ENCODE measurements at places on chromosomes 2 and 18. TPM values are rescaled to one million over a fixed set of nuclear protein-coding genes. Genes with fewer than 3 reads are reported as not detected.

DNA sequence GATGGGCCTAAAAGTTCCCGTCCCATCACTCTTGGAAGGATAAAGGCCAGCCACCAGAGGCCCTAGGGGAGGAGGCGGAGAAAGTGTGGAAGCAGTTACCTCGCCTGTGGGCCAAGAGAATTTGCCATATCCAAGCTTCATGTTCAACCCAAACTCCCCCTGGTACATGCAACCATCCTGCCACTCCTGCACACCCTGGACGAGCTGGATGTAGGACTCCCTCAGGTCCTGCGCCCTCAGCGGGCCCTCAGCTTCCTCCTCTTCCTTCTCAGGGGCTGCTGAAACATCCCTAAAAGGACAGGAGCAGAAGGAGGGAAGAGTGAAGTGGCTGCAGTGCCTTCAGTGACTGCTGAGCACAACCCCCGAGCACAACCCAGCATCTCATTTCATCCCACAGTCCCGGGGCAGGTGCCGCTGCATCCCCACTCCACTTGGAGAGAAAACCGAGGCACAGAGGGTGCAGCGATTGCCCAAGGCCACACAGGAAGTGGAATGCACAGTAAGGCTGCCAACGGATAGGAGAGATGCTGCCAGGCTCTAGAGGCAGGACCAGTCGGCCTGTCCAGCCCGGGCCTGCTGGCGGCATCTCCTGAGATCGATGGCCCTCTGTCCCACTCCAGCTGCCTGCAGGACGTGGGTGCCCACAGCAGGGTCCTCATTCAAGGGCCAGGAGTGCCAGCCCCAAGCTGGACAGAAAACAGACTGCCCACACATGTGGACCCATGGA, 2.9 kb downstream of the ANKMY1 start:
- peaks cover 1% of the 10 kb centered on the region for H3K36me3 ChIP-seq
- no peak overlapping the region for H3K27ac ChIP-seq
- H3K4me3 ChIP-seq: no peak overlapping the region
- H3K4me1 ChIP-seq: peaks cover 43% of the 10 kb centered on the region
- DNase-seq: no peak

- H3K4me3 ChIP-seq: no peak overlapping the region
- no peak for DNase-seq
- H3K36me3 ChIP-seq: no peaks in the 10 kb centered on the region
- H3K27ac ChIP-seq: no peak overlapping the region
- H3K4me1 ChIP-seq: no peaks in the 10 kb centered on the region
These were observed 6.7 kb upstream of the ACAA2 start for GRCh38 chr18:49819823-49820671.

DNA sequence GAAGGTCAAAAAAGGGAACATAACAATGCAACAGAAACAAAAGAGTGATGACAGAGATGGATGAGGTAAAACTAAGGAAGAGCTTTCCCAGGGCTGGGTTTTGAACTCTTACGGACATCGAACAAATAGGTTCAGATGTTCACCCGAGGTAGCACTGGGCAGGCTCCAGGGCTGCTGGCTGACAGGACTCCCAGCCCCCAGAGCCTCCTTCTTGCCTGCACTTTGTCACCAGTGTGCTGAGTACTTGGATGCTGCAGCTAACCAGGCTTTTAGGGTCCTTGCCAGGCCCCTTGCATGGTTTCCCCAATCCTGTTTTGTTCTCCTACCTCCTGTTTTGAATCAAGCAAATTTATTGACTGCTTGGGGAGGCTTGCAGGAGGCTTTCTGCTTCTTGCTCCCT, 322.9 kb downstream of the DYSF start:
- H3K27ac ChIP-seq: no peak overlapping the region
- no peaks in the 10 kb centered on the region for H3K4me1 ChIP-seq
- no peak for DNase-seq
- no peaks in the 10 kb centered on the region for H3K36me3 ChIP-seq

- no peak overlapping the region for H3K27ac ChIP-seq
- no peak overlapping the region for H3K4me3 ChIP-seq
- H3K36me3 ChIP-seq: no peaks in the 10 kb centered on the region
- H3K27me3 ChIP-seq: no peaks in the 10 kb centered on the region
These were observed 329.6 kb downstream of the MBD2 start for GRCh38 chr18:53894675-53895442.

CD207 gene
- not detected for total RNA-seq

- no peak for DNase-seq
- H3K4me1 ChIP-seq: no peaks in the 10 kb centered on the region
- no peak overlapping the region for H3K27ac ChIP-seq
- H3K4me3 ChIP-seq: no peak overlapping the region
- H3K27me3 ChIP-seq: no peaks in the 10 kb centered on the region
These were observed 1242.4 kb upstream of the ACVR2A start for GRCh38 chr2:146602383-146602782.

- H3K27ac ChIP-seq: no peak overlapping the region
- no peaks in the 10 kb centered on the region for H3K4me1 ChIP-seq
- H3K36me3 ChIP-seq: peaks cover 71% of the 10 kb centered on the region
- H3K27me3 ChIP-seq: no peaks in the 10 kb centered on the region
These were observed 28.8 kb downstream of the RIF1 start for GRCh38 chr2:151438506-151438905.

DNA sequence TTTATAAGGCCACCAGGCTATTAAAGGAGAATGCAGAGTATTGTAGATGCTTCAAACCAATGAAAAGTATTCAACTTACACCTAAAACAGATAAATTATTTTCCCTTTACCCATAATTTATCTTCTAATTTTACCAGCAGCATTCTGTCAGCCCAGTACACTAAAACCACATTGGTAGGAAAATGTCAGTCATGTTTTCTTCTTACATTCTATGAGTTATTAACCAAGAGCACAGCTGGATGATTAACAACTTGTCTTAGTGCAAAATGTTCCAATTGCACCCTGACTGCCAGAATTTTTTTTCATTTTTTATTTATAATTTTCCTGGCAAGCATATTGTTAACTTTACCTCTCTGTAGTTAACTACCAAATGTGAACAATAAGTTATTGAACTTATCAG, 79.0 kb upstream of the WDR75 start:
- no peak overlapping the region for H3K4me3 ChIP-seq
- H3K27me3 ChIP-seq: no peaks in the 10 kb centered on the region
- H3K4me1 ChIP-seq: no peaks in the 10 kb centered on the region
- H3K36me3 ChIP-seq: no peaks in the 10 kb centered on the region
- DNase-seq: no peak
- no peak overlapping the region for H3K27ac ChIP-seq

FKBP7 gene
- 1.7 TPM for total RNA-seq

- no peak overlapping the region for H3K27ac ChIP-seq
- no peaks in the 10 kb centered on the region for H3K4me1 ChIP-seq
- DNase-seq: no peak
- H3K4me3 ChIP-seq: no peak overlapping the region
These were observed 52.6 kb upstream of the AFF3 start for GRCh38 chr2:100194951-100195350.

GRCh38 chr2:175004730-175004979, 526 bp downstream of the CHN1 start:
- peaks cover 11% of the 10 kb centered on the region for H3K4me1 ChIP-seq
- no peaks in the 10 kb centered on the region for H3K36me3 ChIP-seq
- no peaks in the 10 kb centered on the region for H3K27me3 ChIP-seq

GRCh38 chr2:24287171-24287570, 73.2 kb downstream of the ITSN2 start:
- H3K4me3 ChIP-seq: no peak overlapping the region
- peaks cover 53% of the 10 kb centered on the region for H3K36me3 ChIP-seq
- H3K4me1 ChIP-seq: no peaks in the 10 kb centered on the region

DNA sequence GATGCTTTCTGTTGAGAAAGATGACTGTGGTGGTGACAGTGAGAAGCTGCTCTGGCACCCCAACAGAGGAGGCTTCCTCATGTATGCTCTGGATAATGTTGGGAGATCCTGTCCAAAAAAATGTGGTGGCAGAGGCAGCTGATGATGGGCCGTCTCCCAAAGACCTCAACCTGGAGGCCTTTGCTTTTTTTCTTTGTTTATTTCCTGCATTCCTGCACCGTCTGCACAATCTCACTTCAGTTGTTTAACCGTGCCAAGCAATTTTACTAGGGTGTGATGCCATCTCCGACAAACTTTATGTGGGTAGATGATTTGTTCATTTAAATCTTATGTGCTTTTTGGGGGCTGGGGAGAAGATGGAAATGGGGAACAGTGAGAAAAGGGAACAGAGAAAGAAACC, 62.2 kb upstream of the IGFBP5 start:
- no peak overlapping the region for H3K4me3 ChIP-seq
- H3K36me3 ChIP-seq: no peaks in the 10 kb centered on the region

- no peaks in the 10 kb centered on the region for H3K4me1 ChIP-seq
- no peaks in the 10 kb centered on the region for H3K36me3 ChIP-seq
These were observed 86.3 kb upstream of the NPAS2 start for GRCh38 chr2:100733391-100734187.

DNA sequence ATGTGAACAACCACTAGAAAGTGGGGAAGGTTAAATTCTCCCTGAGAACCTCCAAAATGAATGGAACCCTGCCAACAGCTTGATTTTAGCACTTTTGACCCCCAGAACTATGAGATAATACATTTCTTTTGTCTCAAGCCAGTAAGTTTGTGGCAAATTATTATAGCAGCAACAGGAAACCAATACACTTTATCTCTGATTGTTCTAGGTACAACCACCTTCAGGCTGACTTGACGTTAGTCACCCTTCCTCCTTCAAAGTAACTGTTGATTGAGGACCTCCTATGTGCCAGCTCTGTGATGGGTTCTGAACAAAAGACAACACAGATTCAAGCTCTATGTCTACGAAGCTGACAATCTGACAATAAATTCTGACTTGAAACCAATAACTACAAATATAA, 318.9 kb downstream of the NCKAP5 start:
- H3K4me1 ChIP-seq: peaks cover 10% of the 10 kb centered on the region
- H3K27me3 ChIP-seq: no peaks in the 10 kb centered on the region
- H3K4me3 ChIP-seq: no peak overlapping the region
- no peak overlapping the region for H3K27ac ChIP-seq
- DNase-seq: no peak
- H3K36me3 ChIP-seq: no peaks in the 10 kb centered on the region

GRCh38 chr2:74028741-74029140, 44.0 kb downstream of the TET3 start:
- H3K4me3 ChIP-seq: no peak overlapping the region
- no peak for DNase-seq
- H3K4me1 ChIP-seq: peaks cover 44% of the 10 kb centered on the region
- no peaks in the 10 kb centered on the region for H3K36me3 ChIP-seq
- no peak overlapping the region for H3K27ac ChIP-seq

STRN gene
- total RNA-seq: 42.8 TPM

DNA sequence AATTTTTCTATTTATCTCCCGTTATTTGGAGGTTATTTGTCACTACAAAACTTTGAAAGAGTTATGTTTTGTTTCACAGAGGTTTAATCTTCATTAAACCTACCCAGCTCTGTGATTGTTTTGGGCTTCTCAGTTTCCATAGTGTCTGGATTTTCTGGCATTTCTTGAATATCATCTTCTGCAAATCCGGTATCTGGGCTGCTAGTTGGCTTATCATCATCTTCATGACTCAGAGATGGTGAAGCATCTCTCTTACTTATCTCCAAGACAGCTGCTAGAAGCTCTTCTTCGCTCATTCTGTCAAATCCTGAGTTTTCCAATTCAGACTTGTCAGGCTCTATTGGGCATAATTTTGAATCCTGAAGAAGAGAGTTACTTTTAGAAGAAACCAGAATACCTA, 55.6 kb downstream of the VIL1 start:
- peaks cover 13% of the 10 kb centered on the region for H3K36me3 ChIP-seq
- no peak overlapping the region for H3K4me3 ChIP-seq
- no peak overlapping the region for H3K27ac ChIP-seq
- no peak for DNase-seq
- H3K27me3 ChIP-seq: no peaks in the 10 kb centered on the region

GRCh38 chr2:177393203-177393755, 706 bp downstream of the AGPS start:
- no peaks in the 10 kb centered on the region for H3K27me3 ChIP-seq
- H3K4me3 ChIP-seq: peak overlapping the region; percentile 81
- H3K27ac ChIP-seq: no peak overlapping the region
- DNase-seq: peak; percentile 16
- no peaks in the 10 kb centered on the region for H3K36me3 ChIP-seq

PROKR1 gene
- not detected for total RNA-seq

GRCh38 chr2:8394131-8394530, 287.7 kb upstream of the ID2 start:
- no peak overlapping the region for H3K4me3 ChIP-seq
- H3K36me3 ChIP-seq: no peaks in the 10 kb centered on the region
- no peak overlapping the region for H3K27ac ChIP-seq
- no peaks in the 10 kb centered on the region for H3K4me1 ChIP-seq

DNA sequence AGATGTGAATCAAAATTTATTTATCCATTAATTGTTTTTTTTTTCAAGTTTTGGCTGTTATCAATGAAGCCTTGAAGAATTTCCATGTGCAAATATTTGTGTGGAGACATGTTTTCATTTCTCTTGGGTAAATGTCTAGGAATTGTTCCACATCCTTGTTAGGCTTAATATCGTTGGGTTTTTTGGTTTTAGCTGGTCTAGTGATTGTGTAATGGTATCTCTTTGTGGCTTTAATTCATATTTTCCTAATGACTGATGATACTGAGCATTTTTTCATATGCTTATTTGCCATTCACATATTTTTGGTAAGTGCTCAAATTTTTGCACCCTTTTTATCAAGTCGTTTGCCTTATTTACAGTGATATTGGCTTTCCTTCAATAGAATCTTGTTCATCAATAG, 250.3 kb upstream of the EPHA4 start:
- H3K27ac ChIP-seq: no peak overlapping the region
- no peaks in the 10 kb centered on the region for H3K36me3 ChIP-seq
- H3K27me3 ChIP-seq: no peaks in the 10 kb centered on the region
- H3K4me3 ChIP-seq: no peak overlapping the region

DNA sequence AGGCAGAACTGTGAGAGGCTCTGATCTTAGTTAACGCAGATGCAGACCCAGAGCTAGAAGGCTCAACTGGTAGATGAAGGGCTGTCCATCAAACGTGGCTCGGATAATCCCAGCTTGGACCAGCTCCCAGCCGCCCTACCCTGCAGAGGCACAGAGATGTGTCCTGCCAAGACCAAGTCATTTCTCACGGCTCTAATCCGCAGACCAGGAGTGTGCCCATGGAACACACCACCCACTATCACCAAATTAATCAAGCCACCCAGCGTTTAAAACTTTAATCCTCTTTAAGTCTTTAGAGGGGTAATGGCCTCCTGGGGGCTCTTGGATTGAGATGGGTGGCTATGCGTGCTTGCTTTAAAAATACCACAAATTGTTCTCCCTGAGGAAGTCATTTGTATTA, 17.5 kb downstream of the LYPD1 start:
- no peak overlapping the region for H3K27ac ChIP-seq
- no peak overlapping the region for H3K4me3 ChIP-seq
- H3K4me1 ChIP-seq: no peaks in the 10 kb centered on the region
- H3K36me3 ChIP-seq: no peaks in the 10 kb centered on the region

GRCh38 chr18:43405097-43405496, 127.8 kb upstream of the SYT4 start:
- DNase-seq: no peak
- H3K36me3 ChIP-seq: no peaks in the 10 kb centered on the region

All from B cell (primary cell).